ENCODE measurements at places on chromosomes 1 and 21. TPM values are rescaled to one million over a fixed set of nuclear protein-coding genes. Genes with fewer than 3 reads are reported as not detected.

The PGLYRP3 gene
- total RNA-seq, result not detected

DNA sequence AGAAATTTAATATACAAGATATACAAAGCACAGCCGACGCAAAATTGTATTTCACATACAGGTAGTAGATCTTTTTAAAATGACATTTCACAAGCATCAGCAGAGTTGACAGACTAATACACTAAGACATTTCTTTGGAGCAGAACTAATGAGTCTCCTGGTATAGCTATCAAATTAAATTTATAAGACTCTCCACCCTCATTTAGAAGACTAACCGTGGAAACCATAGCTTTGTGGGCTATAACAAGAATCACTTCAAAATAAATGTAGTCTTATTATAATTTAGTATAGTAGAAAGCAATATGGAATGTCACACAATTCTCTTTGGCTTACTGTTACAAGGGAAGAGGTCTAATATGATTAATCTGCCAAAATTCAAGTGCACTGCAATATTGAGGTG is 204.9 kb downstream of the VAV3 start:
- DNase-seq, result no peak

DNA sequence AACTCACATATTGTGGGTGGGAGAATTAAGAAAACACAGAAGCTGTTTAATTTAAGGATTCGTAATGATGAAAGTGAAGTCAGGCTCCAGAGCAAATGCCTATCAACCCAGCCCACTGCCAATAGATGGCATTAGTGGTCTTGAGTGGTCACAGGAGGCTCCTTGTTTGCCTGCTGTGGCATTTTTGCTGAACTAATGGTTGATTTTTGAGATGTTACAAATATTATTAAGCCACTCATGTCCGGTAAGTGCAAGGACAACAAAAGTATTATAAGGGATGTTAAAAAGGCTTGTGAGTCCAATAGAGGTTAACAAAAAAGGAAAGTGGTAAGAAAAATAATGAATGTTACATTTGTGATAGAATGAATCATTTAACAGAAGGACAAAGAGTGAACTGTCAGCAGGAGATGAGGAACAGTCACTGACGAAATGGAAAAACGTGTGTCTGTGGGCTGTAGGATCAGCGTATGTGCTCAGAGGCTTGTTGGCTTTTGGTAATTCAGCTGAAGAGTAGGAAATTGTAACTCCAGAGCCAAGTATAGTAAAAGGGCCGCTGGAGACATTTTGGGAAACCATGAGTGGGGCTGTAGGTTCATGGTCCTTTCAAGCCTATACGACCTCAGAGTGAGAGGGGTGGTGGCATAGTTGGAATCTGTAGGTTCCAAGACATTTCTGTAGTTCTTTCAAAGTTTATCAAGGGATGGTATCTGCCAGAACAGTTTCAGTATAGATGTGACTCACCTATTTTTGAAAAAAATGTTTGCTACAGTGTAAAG is 11.2 kb downstream of the SFT2D2 start:
- no peak for DNase-seq

GRCh38 chr1:25757151-25757845 is 42.7 kb upstream of the SELENON start:
- DNase-seq, result no peak

The CHODL gene
- 0.51 TPM for total RNA-seq

GRCh38 chr1:217138799-217139466 is 415.7 kb upstream of the ESRRG start:
- DNase-seq, result no peak

The RAB7B gene
- 0.13 TPM for total RNA-seq

- no peak for DNase-seq
Observed at GRCh38 chr1:106836708-106837107, 219.8 kb upstream of the PRMT6 start.

The C8A gene
- 0.77 TPM for total RNA-seq

GRCh38 chr1:62389531-62389930 is 47.3 kb upstream of the USP1 start:
- DNase-seq, result no peak

The PIAS3 gene
- total RNA-seq, result 38.2 TPM

DNA sequence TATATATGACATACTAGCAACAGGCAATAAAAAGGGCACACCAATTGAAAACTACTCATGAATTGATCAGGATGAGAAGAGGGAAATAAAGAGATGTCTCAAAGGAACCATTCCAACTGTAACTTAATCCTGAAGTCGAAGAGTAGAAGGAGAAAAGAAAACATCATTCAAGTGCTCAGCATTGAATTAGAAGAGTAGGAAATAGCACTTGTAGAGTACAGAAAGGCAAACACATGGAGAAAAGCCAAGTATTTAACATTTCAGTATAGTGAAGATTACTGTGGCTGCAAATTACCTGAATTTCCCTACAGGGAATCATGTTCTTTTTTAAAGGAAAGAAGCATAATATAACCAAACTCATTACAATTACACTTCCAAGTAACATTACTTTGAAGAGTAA is 205.0 kb downstream of the KCTD3 start:
- no peak for DNase-seq

Measured in progenitor cell of endocrine pancreas (in vitro differentiated cells).